ENCODE measurements at places on chromosomes 12 and 14.
A peak's percentile ranks its signal among the peaks of the same experiment; 100 is the strongest.

GRCh38 chr12:3271639-3272038, 194.5 kb downstream of the TSPAN9 start:
- DNase-seq: no peak

DNA sequence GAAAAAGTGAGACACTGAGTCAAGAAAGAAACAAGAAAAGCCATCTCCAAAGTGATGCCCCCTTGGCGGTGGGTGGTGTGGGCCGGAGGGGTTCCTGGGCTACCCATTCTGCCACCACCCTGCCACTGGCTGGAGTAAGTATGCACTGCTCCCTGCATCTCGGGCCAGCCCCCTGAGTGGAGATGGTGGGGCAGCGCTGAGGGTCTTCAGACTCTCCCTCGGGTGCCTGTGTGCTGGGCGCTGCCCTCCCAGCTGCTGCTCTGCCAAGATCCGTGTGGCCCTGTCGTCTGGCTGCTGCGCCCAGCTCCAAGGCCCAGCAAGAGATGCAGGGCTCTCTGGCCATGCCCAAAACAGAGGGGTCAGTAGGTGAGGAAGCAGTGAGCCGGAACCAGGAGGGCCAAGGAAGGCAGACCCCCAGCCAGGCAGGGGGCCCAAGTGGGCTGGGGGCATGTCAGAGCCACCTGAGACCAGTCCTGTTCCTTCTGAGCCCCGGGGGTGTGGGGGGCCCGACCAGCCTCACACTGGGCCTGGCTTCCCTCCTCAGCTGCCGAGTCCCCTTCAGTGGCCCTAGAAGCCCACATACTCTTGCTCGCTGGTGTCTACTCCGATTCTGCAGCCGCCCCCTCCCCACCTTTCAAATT, 5.2 kb downstream of the GPR132 start:
- DNase-seq: no peak

GRCh38 chr12:726281-727140, 25.9 kb upstream of the WNK1 start:
- no peak for DNase-seq

DNA sequence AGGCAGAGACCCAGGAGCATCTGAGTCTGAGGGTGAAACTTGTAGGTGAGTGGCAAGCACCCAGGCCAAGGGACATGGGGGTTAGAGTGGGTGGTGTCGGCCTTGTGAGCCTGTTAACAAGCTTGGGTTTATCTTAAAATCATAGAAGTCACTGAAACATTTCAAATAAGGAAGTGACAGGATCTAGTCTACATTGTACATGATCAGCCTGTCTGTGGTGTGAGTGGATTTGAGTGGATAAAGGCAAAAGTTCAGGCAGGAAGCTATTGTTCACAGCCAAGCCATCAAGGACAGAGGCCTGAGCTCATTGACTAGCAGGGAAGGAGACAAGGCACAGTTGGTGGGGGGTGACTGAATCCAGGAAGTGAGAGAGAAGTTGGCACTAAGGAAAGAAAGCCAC, 59.3 kb upstream of the FKBP4 start:
- no peak for DNase-seq

DNA sequence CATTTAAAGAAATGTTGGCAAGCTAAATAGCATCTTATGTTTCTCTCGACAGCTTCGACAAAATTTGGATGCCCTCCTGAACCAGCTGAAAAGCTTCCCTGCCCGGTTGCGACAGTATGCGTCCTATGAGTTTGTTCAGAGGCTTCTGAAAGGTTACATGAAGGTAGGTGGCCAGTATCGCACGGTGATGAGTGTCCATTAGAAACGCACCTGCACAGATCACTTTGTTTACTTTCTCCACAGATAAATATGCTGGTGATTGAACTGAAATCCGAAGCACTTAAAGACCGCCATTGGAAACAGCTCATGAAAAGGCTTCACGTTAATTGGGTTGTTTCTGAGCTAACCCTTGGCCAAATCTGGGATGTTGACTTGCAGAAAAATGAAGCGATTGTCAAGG, 36.5 kb downstream of the DYNC1H1 start:
- no peak for DNase-seq

GRCh38 chr12:31658471-31659086, 909 bp upstream of the ETFBKMT start:
- peak; percentile 19 for DNase-seq

- no peak for DNase-seq
Measured at GRCh38 chr14:69719501-69719951, 47.4 kb upstream of the SRSF5 start.

GRCh38 chr14:61334197-61334701, 12.9 kb downstream of the PRKCH start:
- no peak for DNase-seq

DNA sequence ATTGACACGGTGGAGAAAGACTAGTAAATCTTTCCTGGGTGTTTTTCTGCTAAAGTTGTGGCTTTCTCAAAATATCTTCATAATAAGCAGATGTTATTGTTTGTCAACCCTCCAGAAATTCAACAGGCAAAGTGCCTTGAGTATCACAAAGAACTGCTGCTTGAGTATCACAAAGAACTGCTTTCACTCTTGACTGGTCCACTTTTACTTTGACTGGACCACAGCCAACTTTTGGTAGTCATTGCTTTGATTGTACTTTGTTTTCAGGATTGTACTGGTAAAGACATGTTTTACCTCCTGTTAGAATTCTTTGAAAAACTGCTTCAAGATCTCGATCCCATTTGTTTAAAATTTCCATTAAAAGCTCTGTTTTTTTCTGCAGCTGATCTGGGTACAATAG, 62.6 kb downstream of the PDZRN4 start:
- DNase-seq: peak; percentile 61

DNA sequence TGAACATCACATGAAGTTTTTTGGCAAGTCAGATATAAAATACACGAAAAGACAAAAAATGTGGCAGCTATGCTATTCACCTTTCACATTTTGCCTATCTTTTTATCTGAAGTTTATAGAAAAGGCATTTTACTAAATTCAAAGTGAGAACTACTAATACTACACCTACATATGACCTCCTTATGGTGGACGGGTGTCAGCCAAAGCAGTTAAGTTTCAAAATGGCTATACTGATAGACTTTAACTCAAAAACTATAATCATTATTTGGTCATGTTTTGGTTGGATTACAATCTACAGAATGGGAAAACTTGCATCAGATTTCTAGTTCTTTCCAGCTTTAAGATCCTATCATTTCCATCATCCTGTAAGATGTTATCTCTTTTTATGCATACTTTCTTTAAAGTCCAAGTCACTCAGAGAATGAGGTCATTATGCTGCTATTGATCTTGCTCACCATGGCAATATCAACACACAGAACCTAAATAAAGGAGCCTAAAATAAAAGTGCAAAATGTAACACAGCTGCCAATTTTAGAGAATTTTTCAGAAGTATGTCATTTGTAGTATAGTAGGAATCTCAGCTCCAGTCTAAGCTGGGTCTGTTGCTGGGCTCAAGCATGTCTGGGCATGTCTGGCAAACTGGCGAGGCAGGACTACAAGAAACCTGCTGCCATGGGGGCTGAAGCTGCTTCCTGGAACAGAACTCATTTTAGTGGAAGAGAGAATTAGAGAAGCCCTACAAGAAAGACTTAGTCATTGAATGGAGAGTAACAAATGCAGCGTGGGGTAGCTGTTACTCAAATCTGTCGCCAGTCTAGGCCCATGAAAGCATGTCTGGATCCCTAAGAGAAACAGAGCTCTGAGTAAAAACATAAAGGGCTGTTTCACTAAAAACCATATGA, 7.6 kb upstream of the AEBP2 start:
- peak; percentile 39 for DNase-seq

- DNase-seq: no peak
Measured at GRCh38 chr12:119956047-119956446, 33.0 kb upstream of the BICDL1 start.

DNA sequence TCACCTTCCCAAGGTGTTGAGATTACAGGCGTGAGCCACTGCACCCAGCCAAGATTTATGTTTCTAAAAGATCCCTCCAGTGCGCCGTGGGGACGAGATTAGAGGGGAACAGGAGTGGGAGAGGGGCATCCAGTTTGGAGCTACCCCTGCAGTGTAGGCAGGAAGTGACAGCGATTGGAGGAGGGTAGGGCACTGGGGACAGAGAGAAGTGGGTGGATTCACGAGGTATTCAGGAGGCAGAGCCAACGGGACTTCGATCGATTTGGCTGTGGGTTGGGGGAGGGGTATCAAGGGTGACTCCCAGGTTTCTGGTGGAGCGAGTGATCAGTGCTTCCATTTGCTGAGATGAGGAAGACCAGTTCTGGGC, 82.1 kb downstream of the CCDC92 start:
- no peak for DNase-seq

DNA sequence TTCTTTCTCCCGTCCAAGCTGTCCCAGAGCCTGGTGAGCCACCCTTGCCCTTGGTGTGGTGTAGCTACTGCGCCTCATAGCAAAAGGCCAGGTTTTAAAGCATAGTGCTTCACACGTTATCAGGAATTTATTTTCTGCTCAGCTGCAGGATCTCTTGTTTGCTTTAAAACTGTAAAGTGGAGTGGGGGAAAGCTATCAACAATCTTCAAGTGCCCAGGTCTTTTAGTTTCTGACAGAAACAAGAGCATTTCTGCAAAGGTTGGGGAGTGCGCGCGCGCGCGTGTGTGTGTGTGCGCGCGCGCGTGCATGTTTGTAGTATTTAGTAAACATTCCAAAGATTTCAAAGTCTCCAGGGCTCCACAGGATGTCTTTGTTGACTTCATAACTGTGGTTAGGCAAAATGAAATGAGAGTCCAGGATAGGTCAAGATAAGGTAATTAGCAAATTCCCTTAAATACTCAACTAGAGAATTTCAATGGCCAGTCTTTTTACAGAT, 45.5 kb downstream of the EML1 start:
- peak; percentile 39 for DNase-seq

- DNase-seq: no peak
Measured at GRCh38 chr12:68613209-68613904, 2.7 kb downstream of the RAP1B start.

- DNase-seq: no peak
Measured at GRCh38 chr12:12735301-12735700, 18.1 kb downstream of the CDKN1B start.

DNA sequence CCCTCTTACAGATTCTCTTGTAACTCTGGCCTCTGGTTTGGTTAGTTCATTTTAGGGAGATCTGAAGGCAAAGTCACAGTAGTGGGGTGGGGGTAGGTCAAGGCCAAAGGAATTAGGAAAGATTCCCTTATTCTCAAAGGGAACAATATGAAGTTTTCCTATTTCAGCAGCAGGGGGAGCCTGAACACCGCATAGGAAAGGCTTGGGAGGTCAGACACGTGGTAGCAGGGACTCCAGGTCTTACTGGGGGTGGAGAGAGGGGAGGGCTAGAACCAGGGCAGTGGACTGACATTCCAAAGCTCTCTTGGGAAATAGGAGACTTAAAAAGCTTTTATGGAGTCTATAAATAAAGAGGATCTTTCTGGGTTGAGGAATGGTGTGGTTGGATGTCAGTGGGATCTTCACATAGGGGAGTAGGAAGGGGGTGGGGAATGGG, 1.3 kb downstream of the ZC3H10 start:
- peak; percentile 43 for DNase-seq

DNA sequence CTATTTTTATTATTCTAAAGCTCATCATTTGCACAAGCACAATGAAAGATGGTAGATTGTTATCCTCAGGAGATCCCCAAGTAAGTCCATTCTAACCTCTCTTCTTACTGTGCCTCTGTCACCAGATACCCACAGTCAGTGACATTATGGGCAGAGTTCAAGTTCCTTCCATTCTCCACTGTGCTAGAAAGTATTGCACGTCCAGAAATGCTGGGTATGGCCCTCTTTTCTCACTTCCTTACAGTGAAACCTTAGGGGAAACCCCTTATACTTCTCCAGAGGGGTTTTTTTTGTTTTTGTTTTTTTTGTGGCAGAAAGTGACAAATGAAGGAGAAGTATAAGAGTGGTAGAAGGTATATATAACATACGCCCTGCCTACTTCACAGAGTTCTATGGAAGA, 102.9 kb downstream of the DIO2 start:
- DNase-seq: no peak

- no peak for DNase-seq
Measured at GRCh38 chr14:56274556-56274955, 156.3 kb downstream of the PELI2 start.

GRCh38 chr14:69684461-69685217, 73.2 kb downstream of the SUSD6 start:
- no peak for DNase-seq

GRCh38 chr14:53957739-53958138, 1.1 kb upstream of the BMP4 start:
- DNase-seq: no peak

- DNase-seq: no peak
Measured at GRCh38 chr12:93390549-93391297, 13.0 kb downstream of the NUDT4 start.

DNA sequence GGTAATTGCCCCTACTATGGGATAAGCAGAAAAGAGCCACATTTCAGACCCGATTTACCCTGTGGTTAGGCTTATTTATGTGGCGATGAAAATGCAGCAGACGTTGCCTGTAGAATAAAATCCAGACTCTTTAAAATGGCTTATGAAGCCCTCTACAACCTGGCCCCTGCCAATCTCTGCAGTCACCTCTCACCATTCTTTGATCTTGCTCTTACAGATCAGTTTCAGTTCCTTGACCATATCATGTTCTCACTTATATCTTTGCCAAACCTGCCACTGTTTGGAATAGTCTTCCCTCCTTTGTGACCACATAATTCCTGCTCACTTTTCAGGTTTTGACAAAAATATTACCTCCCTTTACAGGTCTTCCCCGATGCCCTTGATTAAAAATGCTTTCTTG, 264.3 kb upstream of the GARIN6 start:
- no peak for DNase-seq

DNA sequence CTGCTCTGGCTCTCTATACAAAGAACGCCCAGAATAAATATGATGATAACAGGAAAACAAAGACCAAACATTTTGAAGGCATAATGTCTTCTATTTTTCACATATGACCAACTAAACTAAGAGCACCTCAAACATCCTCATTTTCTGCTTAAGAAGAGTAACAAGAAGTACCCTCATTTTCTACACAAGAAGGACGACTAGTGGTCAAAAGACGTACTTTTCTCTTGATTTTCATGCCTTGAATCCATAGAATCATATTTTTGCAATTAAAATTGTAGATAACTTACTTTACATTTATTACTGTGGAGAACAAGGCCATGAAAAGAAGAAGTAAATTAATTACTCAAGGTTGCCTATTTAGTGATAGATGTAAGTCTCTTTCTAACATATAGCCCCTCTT, 358.6 kb downstream of the DUSP6 start:
- DNase-seq: peak; percentile 57

DNA sequence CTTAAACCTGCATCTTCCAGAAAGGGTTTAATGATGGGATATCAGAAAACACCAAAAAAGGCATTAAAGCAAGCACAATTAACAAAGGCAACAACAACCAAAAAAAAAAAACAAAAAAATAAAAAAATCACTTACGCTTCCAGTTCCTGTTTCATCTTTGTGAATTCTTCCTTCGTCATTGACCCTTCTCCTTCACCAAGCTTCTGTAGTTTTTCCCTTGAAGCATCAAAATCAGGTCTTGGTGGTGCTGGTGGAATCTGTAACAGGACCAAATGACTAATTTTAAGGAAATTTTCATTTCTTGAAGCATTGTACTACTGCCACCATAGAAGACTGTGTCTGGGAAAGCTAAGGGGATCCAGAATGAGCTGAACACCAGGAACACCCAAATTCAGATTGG, 24.5 kb downstream of the SNX6 start:
- no peak for DNase-seq

- DNase-seq: peak; percentile 98
Measured at GRCh38 chr12:98635657-98636323, 8.8 kb downstream of the IKBIP start.
